ENCODE measurements at places on chromosomes 7 and 10. TPM values are rescaled to one million over a fixed set of nuclear protein-coding genes. Genes with fewer than 3 reads are reported as not detected.
A peak's percentile ranks its signal among the peaks of the same experiment; 100 is the strongest.

GRCh38 chr10:18419945-18420344 is 231.4 kb downstream of the NSUN6 start:
- no peak for DNase-seq

GRCh38 chr10:6535156-6535764 is 44.8 kb downstream of the PRKCQ start:
- no peak for DNase-seq

GRCh38 chr10:18201877-18202276 is 61.7 kb downstream of the CACNB2 start:
- no peak for DNase-seq

DNA sequence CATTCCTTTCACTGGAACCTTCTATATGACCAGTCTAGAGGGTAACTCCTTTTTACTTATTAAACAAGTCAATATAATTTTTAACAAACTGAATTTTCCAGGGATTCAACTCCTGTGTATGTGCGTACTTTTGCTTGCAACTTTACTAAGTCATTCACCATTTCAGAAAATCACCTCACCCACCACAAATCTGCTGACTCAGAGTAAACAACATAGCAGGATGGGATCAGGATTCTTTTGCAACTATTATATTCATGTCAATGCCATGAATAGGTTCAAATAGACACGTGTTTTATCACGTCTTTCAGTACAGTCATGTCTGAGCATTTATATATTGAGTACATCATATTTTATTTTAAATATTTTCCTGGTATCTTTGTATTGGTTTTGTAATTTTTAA is 14.5 kb downstream of the CTTNBP2 start:
- DNase-seq: no peak

DNA sequence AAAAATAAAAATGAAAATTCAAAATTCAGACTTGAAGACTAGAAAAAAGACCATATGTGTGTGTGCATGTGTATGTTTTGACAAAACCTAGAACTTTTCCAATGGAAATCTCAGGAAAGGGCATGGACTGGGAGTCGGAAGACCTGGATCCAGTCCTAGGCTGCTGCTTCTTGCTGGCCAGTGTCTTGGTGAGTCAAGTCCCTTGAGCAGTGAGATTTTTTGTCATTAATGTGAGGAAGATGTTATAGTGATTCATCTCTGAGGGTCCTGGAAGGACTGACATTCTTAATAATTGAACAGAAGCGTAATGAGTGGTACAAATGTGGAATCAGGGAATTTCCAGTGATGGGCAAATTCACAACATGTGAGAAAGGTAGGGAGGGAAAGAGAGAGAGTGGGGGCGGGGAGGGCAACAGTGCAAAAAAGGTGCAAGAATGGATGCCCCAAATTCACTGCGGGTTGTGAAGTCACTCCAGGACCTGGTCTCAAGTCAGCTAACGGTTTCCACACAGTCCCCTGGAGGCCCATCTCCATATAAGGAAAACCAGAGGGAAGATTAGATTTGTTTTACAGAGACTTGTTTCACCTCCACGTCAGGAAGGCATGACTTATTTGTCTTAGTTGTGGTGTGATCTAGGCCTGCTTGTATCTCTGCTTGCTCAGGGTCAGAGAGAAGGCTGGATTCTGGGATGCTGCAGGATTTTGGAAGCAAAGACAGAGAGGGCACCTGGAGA is 201.7 kb downstream of the BUB3 start:
- DNase-seq: no peak

DNA sequence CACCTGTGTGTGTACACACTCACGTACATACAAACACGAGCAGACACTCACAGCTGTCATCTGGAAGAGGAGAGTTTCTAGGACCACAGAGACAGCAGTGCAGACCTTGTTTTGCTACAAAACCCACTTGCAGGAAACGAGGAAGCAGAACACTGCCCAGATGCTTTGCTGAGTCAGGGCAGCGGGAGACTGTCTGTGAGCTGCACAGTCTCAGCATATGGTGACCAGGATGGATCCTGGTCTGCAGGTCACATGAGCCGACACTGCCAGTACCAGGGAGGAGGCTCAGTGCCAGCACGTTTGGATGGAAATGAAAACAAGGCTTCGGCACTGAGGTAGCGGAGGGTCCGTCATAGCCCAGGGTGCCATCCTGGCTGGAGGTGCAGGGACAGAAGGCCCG is 117.6 kb upstream of the DPP6 start:
- no peak for DNase-seq

DNA sequence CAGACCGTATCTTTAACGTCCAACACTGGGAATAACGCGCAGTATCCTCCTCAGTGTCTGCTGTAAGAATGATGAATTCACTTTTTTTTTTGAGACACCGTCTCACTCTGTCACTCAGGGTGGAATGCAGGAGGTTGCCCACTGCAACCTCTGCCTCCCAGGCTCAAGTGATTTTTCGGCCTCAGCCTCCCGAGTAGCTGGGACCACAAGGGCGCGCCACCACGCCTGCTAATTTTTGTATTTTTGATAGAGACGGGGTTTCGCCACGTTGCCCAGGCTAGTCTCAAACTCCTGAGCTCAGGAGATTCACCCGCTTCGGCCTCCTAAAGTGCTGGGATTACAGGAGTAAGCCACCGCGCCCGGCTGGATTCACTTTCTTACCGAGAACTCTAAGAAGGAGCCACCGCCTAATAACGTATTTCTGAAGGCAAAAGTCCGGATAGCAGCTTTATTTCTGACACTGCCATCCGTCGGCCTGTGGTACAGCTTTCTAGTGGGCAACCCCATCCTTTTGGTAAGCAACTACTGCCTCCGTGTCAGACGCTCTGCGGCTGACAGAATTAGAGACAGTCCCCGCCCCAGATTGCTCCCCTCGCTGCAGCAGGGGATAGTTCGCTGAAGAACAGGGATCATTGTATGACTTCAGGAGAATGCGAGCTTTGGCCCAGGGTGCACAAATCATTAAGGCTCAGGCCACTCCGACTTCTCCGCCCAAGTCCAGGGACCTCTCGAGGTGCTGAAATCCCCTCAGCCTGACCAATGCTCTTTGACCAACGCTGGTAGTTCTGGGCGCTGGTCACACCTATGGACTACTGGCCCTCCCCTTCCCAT is 662 bp downstream of the POLR3A start:
- peak; percentile 72 for DNase-seq

DNA sequence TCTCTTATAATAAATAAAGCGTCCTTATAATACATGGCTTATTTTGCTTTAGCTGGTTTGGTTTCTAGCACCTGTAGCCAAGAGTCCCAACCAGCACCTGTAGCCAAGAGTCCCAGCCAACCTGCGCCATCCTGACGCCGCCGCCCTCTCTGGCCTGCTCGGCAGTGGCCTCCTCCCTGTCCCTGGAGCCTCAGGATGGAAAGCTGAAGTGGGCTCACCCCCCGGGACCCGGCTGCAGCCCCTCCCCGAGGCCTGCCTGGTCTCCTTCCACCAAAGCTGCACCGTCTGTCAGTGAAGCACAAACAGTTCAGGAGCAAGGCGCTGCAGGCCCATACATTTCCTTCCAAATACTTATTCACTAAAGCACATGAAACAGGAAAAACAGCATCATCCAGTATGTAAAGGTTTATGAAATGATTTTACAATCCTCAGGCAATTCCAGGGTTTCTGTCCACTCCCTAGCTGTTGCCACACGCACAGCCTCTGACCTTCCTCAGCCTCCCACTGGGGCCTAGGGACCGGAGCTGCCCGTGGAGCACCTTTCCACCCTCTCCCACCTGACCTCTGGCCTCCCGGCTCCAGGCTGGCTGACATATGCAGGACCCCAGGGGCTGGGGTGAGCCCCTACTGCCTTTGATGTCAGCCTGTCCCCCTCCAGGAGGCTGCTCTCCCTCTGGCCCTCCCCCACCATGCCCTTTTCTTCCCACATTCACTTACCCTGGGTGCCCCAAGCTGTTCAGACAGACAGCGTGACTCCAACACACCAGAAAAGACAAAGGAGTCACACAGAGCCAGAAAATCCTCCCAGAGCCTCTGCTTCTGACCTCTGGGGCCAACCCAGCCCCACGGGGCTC is 149.6 kb upstream of the PPP2R2D start:
- DNase-seq: no peak

GRCh38 chr10:14587540-14588083 is 187.1 kb downstream of the FAM107B start:
- no peak for DNase-seq

DNA sequence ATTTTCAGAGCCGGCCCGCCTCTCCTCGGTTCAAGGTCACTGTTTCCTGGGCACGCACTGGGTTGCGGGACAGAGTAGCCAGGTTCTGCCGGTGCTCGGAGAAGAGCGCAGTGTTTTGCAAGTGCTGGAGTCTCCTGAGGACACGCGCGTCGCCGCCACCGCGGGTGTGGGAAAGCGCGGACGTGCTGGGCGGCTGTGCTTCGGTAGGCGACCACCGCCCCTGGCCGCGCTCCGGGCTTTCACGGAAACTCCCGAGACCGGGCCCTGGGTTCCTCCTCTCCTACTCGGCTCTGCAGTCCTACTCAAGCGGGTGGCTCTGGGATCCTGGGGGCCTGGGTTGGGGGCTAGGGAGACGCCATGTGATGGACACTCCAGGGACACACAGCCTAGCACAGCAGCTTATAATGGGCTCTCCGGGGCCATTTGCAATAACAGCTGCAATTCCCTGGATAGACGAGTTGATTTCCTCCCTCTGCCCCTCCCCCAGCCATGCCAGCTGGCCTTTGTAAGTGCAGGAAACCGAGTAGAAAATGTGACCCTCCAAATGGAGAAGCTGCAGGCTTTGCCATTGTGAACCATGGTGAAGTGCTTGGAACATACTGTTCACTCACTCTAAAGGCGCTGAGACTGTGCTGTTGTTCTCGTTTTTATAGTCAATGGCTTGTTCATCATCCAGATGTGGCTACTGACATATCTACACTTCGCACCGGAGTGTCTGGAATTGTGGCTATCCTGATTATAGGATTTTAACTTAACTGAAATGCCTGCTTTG is 2.1 kb downstream of the FRAT1 start:
- DNase-seq: no peak

GRCh38 chr7:27162561-27163287 is 2.6 kb downstream of the HOXA9 start:
- DNase-seq: peak; percentile 38

DNA sequence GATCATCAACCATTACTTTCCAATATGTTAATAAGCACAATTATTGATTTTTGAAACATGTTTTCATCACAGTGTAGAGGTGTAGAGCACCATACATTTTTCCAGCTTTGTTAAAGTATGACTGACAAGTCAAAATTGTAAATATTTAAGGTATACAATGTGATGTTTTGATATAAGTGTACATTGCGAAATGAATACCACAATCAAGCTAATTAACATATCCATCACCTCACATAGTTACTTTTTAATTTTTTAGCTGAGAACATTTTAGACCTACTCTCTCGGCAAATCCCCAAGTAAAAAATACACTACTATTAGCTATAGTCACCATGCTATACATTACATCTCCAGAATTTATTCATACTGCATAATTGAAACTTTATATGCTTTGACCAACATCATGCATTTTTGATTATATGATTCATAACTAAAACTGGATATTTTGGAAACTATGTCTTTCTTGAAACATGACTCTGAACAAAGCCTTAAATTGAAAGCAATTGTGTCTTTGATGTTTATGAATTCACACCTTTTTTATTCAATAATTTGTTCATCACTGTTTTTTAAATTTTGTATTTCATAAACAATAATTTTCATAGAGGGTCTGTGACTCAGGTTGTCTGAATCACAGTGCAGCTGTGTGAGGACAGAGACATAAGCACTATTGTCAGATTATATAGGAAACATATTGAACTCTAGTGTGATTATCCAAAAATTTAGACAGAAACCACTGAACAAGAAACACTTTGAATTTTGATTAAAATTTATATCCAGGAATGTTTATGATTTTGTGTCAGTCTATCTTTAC is 486.1 kb downstream of the SEMA3D start:
- DNase-seq: no peak

DNA sequence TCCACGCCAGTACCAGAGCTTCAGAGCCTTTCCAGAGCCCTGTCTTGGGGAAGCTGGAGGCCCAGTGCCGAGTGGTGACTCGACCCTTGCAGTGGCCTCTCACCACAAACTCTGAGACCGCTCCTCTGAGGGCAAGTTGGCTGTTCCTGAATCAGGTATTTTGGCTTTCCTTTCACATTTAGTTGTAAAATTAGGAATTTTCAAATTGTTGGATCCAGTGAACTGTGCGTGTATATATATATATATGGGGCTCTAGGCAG is 128.7 kb upstream of the UNC5B start:
- no peak for DNase-seq

- DNase-seq: no peak
These were observed 505.1 kb downstream of the INHBA start for GRCh38 chr7:41197769-41198168.

GRCh38 chr7:149770728-149771636 is 2.4 kb downstream of the ZNF467 start:
- no peak for DNase-seq

- no peak for DNase-seq
These were observed 113.2 kb upstream of the CHST15 start for GRCh38 chr10:124206616-124207015.

- DNase-seq: no peak
These were observed 94.4 kb upstream of the HABP2 start for GRCh38 chr10:113458451-113458850.

DNA sequence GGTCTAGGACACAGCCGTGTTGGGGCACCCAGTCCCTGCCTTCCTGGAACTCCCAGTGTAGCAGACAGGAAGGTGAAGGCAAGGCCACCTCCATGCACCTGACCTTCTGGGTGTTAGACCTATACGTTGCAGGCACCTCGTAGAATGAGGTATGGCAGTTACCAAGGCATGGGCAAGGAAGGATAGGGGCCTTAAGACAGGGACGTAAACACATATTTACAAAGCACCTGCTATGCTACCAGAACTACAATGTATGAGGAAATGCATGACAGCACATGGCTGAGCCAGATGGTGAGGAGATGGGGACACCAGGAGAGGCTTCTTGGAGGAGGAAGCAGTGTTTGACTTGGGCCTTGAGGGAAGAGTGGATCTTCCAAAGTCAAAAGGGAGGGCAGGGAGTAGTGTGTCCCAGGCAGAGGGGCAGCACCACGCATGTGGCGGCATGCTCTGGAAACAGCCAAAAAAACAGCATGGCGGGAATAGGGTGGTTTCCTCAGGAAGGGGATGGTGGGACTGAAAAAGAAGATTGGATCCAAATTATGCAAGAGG is 231.2 kb downstream of the FANK1 start:
- DNase-seq: no peak

GRCh38 chr10:130551676-130552075 is 415.5 kb downstream of the GLRX3 start:
- no peak for DNase-seq

GRCh38 chr7:27693794-27694193 is 31.1 kb upstream of the HIBADH start:
- peak; percentile 30 for DNase-seq

DNA sequence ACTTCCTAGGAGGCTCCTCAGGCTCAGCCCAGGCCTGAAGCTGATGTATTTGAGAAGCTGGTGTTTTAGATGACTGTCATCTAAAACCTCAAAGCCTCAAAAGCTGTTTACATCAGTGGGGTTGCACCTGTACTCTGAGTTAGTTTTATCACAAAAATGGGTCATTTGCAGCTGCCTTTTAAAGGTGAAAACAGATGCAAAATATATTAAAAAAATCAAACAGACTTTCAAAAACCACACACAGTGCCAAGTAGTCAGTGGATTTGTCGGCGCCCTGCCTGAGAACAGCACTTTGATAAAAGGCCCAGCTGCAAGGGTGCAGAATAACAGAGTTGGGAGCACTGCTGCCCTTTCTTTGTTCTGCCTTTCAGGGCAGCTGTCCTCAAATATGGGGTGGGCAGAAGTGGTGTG is 103.0 kb downstream of the VOPP1 start:
- no peak for DNase-seq

SFTPD gene
- total RNA-seq: not detected

NIPSNAP2 gene
- total RNA-seq: 39.7 TPM

MRLN gene
- not detected for total RNA-seq

UNCX gene
- not detected for total RNA-seq

PAX4 gene
- not detected for total RNA-seq

SAP25 gene
- total RNA-seq: 0.32 TPM

All from fibroblast of villous mesenchyme (primary cell).